ENCODE measurements at places on chromosomes 1 and 21. TPM values are rescaled to one million over a fixed set of nuclear protein-coding genes. Genes with fewer than 3 reads are reported as not detected.

The INSRR gene
- not detected for total RNA-seq

The ILDR2 gene
- total RNA-seq: under 0.01 TPM

The MRPL24 gene
- 69.2 TPM for total RNA-seq

The CAPN8 gene
- total RNA-seq: 0.28 TPM

The SYTL1 gene
- total RNA-seq: under 0.01 TPM

The GPX7 gene
- total RNA-seq: 30.4 TPM
